GM23248 (cell line): ENCODE measurements at places on chromosomes 16 and 17.

GRCh38 chr17:205148-205669, 23.8 kb upstream of the DOC2B start:
- no peak for DNase-seq

- no peak for DNase-seq
These were observed 7.0 kb downstream of the PRR29 start for GRCh38 chr17:64004903-64005733.

DNA sequence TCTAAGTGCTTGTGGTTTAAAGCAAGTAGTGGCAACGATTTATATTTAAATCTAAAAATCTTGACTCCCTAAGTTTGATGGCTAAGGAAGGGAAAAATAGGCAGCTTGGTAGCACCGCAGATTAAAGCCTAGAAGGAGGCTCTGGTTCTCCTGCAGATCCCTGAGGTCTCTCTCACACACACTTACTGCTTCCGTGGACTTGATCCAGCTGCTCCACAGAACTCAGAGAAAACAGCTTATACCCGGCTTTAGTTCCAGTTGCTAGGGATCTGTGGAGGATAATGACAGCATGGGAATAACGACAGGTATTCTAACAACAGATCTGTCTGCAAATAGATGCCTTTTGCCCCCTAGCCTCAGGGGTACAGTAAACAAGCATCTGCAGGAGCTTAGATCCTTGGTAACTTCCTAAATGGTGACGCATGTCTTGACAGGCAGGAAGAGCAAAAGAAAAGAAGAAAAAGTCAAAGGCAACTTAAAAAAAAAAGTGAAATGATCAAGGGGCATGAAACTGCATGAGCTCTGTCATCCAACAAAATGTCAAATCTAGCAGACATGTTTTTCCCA, 4.5 kb downstream of the WIPI1 start:
- no peak for DNase-seq

DNA sequence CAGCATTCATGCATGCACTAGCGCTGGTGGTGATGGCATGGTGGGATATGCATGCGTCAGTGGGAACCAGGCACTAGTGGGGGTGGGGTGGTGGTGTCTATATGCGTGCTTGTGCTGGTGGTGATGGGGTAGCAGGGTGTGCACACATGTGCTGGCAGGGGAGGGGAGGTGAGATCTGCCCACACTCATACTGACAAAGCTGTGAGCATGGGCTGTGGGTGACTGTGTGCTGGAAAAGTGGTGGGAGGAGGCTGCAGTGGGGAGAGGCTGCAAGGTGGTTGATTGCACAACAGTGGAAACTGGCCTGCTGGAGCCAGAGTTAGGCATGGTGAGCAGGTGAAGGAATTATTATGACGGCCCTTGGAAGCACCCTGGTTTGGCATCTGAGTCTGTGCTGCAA, 31.3 kb upstream of the TEKT1 start:
- DNase-seq, result no peak

GRCh38 chr16:73319261-73319660, 271.3 kb upstream of the ZFHX3 start:
- no peak for DNase-seq

DNA sequence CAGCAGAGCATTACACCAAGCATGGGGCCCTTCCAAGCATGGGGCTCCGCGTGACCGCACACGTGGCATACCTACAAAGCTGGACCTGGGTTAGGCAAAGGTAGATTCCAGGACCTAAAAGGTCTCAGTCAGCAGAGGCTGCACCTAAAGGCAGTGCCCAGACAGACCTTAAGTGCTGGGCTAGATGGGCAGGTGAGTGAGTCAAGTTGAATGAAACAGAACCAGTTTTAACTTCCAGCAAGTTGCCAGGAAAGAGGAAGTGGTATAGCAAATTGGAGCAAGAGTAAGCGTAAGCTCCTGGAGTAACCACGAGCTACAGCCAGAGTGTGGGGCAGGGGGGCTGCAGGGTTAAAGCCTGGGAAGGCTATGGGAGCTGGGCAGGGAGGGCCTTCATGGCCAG, 49.5 kb downstream of the SRCIN1 start:
- no peak for DNase-seq

DNA sequence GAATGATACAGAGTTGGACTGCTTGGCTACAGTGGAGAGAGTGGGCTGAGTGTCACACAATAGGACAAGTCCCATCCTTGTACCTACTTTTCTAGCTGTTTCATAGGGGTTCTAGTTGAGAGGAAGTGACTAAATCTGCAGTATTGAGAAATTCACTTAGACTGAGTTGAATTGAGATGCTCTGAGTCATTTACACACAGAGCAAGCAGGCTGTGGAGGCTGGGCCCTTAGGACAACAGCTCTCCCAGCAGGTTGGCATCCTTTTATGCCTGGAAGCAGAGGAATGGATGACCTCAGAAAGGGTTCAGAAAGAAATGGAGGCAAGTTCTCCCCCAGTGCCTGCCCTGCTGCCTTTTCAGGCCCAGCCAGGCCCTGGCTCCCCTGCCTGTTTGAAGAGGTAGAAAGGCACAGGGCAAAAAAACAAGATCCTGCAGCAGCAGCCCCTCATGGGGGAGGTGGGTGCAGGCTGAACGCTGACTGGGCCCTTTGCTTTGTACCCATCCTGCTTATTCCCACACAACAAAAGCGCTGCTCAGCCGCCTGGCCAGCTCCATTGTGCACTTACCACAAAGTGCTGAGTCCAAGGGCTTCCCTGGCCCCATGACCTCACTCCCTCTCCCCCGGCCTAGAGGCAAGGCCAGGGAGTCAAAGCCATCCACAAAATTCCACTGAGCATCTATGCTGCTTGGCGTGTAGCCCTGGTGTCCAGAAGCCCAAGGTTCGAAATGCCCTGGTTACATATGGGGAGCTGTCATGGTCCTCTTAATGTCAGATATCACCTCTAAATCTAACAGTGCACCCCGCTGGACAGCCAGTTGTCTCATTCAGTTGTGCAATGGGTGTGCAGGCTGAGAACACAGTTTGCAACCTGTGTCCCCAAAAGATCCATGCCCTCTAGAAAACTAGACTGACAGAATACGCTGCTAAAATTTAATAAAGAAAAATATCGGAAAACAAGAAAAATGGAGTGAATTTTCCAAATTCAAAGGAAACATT, 5.4 kb upstream of the CRYBA1 start:
- DNase-seq, result peak; percentile 99

DNA sequence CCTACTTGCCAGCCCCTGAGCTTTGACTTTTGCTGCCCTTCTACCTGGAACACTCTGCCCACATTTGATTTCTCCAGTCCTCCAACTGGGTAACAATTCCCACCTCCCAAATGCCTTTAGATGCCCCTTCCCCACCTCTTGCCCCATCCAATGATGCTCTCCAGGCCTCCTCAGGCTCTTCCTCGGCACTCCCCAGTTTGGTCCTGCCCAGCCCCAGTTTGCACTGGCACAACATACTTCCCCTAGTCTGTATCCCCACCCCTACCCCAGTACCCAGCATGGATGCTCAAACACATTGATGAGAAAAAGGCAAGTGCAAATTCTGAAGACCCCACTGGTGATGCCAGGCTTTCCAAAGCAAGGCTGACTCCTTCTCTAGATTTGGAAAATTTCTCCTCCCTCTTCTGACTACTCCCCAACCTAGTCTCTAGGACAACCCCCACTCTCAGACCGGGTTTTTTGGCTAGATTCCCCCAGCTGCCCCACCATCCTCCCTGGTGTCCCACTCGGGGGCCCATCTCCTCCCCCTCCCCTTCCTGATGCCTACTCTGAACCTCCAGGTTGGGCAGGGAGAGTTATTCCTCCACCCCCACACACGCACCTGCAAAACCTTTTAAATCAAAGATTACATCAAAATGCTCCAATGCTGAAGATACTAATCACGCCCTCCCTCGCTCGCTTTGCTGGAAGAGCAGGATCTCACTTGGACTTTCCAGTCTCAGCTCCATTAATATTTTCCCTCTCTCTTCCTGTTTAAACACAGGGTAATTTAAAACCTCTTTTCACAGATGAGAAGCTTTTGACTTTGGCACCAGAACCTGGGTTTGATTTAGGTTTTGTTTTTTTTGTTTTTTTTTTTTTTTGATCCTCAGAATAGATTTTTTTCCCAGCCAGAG, 94.9 kb downstream of the TMEM132E start:
- DNase-seq, result no peak

DNA sequence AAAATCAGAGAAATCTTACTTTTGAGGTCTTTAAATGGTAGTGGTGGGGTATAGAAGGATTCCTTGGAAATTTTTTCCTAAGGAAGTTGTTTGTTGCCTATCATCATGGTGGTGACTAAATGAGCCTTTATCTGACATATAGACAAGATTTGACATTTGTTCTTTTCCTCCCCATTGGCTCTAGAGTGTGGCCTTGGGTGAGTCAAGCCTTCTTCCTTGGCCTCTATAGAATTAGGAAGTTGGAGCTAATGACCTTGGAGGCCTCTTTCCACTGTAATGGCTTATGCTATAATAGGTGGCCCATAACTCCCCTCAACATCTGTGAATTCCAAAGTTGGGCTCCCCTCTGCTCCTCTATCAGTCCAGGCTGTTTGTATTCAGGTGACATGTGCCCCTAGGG, 79.1 kb upstream of the HNF1B start:
- no peak for DNase-seq

DNA sequence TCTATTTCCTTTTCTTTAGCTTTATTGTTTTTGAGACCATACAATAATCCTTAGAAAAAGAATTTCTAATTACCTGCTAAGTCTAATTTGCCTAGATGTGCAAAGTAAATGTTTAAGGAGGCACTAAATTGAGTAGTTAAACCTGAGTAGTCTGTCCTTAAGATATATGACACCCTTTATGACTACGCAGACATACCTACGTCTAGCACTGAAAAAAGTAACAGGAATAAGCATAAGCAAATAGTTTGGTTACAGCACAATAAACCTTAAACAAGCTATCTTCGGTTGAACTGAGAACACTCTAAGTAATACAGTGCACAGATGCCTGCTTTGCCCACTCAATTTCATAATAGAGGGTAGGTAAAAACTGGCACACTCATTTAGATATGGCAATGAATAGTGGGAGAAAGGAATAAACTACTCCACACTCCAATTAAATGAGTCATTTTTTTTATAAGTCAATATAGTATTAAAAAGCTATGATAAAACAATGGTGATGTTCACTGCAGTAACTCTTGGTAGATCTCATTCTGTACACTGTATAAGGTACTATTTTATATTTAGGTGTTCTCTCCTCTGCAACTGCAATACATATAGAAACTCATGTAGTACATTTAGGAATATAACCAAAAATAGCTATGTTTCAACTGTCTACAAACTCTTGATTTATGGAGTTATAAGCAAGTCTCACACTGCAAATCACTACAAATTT, 19.7 kb upstream of the INTS2 start:
- no peak for DNase-seq

DNA sequence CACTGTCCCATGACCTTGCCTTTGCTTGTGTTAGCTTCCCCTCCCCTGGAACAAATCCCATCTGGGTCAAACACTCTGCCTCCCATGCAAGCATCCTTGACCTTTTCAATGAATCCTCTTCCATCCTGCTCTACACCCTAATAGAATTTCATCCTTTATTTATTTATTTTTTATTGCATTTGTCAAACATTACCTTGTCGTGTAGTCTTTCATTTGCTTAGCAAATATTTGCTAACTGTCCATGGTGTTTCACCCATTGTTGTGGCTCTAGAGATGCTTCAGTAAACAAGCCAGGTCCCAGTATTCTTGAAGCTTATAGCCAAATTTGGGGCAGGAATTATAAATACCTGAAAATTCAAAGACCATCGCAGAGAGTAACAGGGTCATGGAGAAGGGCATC, 51.0 kb upstream of the MRTFB start:
- no peak for DNase-seq

DNA sequence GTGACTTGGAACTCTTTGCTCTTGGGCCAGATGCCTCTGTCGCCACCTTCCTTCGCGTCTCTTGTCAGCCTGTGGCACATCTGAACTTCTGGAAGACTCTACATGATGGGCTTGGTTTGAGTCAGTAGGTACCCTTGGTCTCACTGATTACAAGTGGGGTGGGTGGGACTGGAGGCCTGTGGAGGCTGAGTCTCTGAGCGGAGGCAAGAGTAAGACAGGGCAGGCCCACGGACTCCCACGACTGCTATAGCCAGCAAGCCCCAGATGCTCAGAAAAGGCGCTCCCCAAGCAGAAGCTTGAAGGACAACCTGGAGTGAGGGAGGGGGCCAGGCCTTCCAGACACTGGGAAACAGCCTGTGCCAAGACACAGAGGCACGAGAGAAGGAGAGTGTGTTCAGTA, 145.7 kb downstream of the SNX29 start:
- DNase-seq, result no peak

GRCh38 chr16:54237-54581, 581 bp downstream of the SNRNP25 start:
- DNase-seq, result no peak

DNA sequence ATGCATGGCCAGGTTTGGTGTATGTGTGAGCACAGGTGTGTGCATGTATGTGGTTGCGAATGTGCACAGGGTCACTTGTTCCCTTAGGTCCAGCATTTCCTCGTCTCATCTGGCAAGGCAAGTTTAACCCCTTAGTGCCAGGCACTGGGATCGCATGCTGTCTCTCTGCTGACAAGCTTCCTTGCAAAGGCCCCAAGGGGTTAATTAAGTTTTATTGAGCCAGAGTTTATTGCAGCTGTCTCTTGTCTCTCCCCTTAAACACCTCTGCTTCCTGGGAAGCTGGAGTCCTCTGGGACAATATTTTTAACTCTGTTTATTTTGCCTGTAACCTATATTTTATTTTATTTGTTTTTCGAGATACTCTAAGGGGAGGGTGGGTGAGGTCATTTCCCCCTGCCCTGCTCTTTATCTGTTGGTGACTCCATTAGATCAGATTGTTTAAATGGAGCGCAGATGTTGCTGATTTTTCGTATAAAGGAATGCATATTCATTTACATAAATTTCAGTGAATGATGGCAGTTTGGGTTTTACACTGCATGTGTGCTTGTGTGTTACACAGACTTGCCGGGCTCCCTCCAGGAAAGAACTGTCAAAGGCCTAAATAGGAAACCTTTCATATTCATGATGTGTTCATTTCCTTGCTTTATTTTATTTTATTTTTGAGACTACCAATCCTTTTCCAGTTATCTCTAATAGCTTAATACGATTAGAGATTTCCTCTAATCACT, 99.7 kb downstream of the CBLN1 start:
- DNase-seq, result no peak

DNA sequence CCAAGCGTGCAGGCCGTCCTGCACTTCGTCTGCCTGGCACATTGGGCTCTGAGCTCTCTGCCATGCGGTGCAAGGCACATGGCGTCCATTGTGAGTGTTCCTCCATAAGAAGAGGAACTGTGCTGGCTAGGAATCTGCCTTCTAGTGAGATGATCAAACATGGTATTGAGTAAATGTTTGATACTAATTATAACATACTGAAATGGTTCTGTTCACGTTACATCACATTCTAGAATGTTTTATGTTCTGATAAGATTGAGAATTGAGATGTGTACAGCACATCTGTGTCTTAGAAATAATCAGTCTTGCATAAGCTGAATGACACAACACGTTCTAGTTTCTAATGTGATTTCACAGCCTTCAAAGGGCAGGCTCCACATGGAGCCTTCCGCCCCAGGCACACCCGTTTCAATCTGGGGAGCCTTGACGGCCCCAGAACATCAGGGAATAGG, 42.9 kb downstream of the USP10 start:
- DNase-seq, result no peak

DNA sequence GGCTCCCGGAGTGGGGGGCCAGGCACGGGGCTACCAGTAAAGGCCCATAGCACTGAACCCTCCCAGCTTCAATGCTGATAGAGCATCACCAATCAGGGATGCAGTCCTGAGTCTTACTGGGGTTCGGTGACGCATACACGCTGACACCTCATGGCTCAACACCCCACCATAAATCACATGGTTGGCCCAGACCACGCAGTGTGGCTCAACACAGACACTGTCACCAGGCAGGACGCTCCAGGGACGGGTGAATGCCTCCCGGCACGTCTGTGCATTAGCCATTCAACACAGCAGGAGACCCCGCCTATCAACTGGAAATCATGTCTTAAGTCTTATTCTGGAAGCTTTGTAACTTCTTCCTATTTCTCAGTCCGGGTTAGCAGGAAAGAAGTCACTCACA, 35.0 kb downstream of the NECAB2 start:
- no peak for DNase-seq
